Upper lobe of right lung (tissue), 1 donor: ENCODE measurements at places on chromosomes 7 and 10.
A peak's percentile ranks its signal among the peaks of the same experiment; 100 is the strongest.

- DNase-seq: peak; percentile 62
- H3K36me3 ChIP-seq: no peaks in the 10 kb centered on the region
These were observed 50.3 kb downstream of the HIP1 start for GRCh38 chr7:75688200-75689136.

GRCh38 chr7:149422914-149423301, 38.0 kb downstream of the ZNF777 start:
- H3K27ac ChIP-seq: peak overlapping the region; percentile 39
- peak; percentile 77 for DNase-seq
- H3K36me3 ChIP-seq: no peaks in the 10 kb centered on the region
- H3K4me1 ChIP-seq: peaks cover 7% of the 10 kb centered on the region
- H3K27me3 ChIP-seq: no peaks in the 10 kb centered on the region
- H3K4me3 ChIP-seq: peak overlapping the region; percentile 54

DNA sequence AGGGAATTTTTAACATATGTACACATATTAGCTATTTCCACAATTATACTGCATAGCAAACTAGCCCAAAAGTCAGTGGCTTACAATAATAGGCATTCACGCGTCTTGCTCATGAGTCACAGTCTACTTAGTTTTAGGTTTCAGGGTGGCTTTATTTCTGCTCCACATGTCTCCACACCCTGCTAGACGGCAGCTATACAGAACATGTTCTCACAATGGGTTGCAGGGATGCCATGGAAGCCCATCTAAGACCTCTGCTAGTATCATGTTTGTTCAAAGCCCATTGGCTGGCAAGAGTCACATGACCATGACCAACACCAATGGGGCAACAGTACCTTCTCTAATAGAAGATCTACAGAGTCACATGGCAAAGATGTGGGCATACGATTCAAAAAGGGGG, 96.3 kb upstream of the NEBL start:
- no peak overlapping the region for H3K27ac ChIP-seq
- H3K4me1 ChIP-seq: no peaks in the 10 kb centered on the region
- no peak for DNase-seq
- no peaks in the 10 kb centered on the region for H3K27me3 ChIP-seq
- H3K36me3 ChIP-seq: no peaks in the 10 kb centered on the region
- H3K4me3 ChIP-seq: no peak overlapping the region

DNA sequence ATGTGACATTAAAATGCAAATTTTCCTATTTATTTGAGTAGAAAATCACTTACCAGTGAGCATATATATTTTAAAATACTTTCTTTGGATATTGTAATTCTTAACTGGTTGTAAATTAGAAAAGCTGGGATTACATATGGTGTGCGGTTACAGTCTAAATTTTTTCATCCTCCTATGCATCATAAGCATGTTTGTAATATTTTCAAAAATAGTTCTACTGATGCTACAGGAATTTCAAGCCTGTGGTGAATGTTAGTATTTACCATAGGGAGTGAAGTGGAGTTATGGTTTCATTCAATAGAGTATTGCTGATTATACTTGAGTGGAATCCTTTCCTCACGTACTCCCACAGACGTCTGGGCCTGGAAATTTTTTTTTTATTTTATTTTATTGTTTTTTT, 34.6 kb upstream of the ST7 start:
- H3K27ac ChIP-seq: no peak overlapping the region
- H3K36me3 ChIP-seq: peaks cover 56% of the 10 kb centered on the region
- DNase-seq: no peak
- no peak overlapping the region for H3K4me3 ChIP-seq
- no peaks in the 10 kb centered on the region for H3K4me1 ChIP-seq
- no peaks in the 10 kb centered on the region for H3K27me3 ChIP-seq
